ENCODE measurements at places on chromosomes 5 and 9.

DNA sequence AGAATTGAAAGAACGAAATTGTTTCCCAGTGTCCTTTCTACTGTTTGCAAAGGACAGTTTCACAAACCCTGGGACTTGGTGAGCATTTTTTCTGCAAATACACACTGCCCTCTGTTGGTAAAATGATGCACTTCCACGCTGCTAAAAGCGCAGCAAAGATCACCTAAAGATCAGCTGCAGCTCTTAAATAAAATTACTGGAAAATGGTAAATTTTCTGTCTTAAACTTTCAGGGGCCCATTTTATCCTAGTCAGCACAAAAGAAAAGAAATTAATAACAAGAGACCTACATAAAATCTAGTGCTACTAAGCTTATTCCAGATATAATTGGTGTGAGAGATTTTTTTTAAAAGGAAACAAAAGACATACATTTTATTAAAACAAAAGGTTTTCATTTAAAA, 566.0 kb downstream of the CAAP1 start:
- DNase-seq: no peak

- DNase-seq: no peak
These were observed 7.2 kb downstream of the PCDHGC5 start for GRCh38 chr5:141496038-141496437.

DNA sequence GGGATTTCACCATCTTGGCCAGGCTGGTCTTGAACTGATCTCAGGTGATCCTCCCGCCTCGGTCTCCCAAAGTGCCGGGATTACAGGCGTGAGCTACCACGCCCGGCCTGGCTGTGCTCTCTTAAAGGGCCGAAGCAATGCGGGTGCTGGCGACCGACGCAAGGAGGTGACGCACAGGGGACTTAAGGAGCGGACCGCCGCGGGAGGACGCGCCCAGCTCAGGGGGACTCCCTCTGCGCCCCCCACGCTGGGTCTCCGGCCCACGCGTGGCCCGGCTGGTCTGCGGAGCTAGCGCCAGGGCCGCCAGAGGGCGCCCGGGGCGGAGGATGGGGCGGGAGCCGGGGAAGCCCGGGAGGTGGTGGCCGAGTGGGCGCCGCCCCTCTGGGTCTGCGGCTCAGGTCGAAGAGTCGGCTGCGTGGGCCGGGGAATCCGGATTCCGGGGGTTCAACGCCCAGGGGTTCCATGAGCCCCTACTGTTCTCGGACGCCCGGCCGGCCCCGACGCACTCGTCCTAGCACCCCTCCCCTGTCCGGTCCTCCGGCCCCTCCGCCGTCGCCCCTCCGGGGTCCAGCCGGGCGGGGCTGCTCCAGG, 502 bp upstream of the CERCAM start:
- peak; percentile 45 for DNase-seq

DNA sequence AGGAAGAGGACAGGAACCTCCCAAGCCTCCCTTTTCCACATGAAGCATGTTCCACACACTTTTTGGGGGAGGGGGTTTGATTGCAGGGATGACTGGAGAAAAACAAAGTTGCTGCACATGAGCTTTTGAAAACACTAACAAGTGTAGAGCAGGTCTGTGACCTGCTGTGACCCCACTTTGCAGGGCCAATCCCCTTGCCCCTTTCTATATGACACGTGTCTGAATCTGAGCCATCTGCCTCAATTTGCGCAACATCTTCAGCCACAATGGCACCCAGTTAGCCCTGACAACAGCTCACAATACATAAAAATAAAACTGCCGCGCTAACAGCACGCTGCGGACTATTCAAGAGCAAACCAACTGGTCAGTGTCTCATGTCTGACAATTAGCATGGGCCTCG, 227.8 kb upstream of the TBCA start:
- no peak for DNase-seq

- no peak for DNase-seq
These were observed 85.2 kb downstream of the BASP1 start for GRCh38 chr5:17302604-17303003.

DNA sequence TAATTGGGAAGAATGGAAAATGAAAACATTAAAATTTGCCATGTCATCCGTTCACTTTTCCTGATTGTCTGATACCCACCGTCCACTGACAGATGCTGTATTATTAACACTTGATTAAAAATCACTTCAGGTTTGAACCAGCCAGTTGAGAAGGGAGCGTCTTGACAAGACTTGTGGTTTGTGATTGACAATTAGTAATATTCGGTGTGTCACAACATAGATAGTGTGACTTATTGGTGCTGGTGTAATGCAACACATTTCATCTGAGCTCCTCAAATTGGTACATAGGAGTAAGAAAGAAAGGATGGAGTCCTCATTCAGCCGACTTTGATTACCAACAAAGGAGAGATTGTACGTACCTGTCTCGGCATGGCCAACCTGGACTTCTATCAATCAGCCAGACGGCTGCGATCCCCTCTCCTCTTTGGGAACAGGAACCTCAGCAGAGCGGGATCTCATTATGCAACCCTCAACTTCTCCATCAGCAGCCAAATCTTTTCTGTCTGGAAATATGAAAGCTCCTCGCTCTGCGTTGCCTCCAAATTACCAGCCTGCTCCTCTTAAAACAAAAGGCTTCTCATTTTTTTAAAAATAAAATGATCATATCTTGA, 211.7 kb upstream of the MVB12B start:
- no peak for DNase-seq

GRCh38 chr9:127955294-127956015, 17.8 kb upstream of the DPM2 start:
- peak; percentile 77 for DNase-seq

DNA sequence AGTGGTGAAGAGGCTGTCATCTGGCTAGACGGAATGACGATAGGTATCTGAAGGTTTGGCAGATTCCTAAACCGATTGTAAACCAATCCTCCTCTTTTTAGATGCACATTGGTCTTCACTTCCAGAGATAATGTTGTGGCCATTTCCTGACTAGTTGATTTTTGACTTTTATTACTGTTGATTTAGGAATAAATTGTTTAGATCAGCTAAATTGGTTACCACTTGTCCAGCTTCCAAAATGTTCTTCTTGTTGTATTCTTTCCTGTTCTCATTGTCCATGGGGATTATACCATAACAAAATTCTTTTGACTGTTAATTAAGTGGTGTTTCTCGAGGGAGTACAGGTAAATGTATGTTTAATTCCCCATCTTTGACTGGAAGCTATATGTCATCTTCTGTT, 119.7 kb downstream of the MACROH2A1 start:
- DNase-seq: no peak

DNA sequence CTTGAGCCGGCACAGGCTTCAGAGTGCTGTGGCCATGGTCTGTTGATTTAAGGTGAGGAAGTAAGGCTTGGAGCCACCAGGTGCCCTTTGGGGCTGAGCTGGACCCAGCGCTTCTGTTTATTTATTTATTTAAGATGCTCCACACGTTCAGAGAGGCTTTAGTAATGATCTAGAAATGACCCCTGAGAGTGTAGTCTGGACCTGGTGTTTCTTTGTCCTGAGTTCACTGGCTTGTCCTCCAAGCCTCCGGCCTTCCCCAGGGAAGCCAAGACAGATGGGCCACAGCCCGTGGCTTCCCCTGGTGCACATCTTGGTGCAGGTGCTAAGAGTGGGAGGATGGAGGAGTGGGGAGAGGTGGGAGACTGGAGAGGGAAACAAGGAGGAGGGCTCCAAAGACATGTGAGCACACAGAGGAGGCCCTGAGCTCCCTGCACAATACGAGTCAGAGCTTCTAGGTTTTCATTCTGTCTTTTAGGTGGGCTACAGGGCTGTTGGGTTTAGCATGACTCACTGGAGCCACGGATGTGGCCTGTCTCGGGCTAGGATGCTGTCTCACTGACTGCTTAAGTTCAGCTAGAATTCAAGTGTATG, 56.9 kb downstream of the AHRR start:
- DNase-seq: no peak

DNA sequence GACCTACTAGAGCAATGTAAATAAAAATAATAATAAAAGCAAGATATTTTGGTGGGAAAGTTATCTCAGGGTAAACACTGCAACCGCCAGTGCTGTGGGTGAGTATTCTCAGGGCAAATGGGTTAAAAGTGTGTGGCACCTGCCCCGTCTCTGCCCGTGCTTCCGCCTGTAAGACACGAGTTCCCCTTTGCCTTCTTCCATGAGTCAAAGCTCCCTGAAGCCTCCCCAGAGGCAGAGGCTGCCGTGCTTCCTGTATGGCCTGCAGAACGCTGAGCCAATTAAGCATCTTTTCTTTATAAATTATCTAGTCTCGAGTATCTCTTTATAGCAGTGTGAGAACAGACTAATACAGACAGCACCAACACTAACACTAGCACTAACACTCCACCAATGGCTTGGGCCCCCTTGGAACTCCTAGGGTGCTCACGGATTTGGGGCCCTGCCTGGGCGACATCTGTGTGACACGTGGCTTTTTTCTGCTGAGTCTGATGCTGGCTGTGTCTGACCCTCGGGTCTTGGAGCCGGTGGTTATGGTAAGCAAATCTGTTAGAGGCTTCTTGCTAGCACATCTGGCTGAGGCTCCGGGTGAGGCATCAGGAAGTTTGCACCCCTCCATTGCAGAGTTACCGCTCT, 10.6 kb downstream of the PLEKHG4B start:
- no peak for DNase-seq

GRCh38 chr9:36008774-36009300, 27.9 kb upstream of the RECK start:
- DNase-seq: peak; percentile 20

GRCh38 chr5:69451941-69452647, 37.2 kb downstream of the MARVELD2 start:
- DNase-seq: no peak

DNA sequence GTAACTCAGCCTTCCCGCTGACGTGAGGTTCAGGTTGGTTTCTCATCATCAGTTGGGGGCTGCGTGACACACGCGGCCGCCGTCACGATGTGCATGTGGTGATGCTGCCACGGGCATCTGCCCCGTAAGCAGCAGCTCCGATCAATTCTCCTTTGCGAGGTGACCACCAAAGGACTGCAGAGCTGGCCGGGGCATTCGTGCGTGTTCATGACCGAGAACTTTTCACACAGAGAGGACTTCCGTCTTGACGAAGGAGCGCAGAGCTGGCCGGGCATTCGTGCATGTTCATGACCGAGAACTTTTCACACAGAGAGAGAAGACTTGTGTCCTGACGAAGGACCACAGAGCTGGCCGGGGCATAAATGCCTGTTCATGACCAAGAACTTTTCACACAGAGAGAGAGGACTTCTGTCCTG, 3.8 kb upstream of the LCN1 start:
- no peak for DNase-seq

DNA sequence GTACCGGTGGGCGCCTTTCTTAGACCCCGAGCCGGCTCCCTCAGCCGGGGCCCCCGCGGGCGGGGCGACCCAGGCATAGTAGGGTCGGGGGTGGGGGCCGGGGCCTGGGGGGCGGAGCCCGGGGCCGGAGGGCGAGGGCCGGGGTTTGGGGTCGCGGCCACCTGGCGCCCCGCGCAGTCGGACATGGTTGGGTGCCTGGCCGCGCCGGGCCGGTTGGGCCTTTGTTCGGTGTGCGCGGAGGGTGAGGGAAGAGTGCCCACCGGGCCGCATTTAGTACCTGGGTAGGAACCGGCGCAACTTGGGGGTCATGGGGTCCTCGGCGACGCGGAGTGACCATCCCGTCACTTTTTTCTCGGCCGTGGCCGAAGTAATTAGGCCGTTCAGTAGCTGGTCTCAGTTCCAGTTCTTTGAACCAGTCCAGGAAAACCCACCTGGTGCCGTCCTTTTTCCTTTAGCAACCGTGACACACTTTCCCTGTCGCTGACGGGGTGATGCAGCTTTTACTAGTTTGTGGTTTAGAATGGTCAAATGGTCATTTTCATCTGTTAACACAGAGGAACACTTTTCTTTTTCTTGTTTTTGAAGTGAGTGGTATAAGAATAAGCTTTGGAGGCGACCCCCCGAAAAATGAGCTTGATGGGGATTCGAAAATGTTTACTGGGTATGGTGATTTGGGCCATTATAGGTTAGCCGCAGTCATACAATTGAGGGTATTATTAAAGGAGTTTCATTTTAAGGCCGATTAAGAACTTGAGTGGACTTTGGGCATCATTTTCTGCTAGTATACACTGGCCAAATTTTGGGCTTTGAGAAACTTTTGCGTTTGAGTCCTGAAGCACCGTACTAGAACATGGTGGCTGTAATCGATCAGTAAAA, 589 bp downstream of the CKS2 start:
- no peak for DNase-seq

DNA sequence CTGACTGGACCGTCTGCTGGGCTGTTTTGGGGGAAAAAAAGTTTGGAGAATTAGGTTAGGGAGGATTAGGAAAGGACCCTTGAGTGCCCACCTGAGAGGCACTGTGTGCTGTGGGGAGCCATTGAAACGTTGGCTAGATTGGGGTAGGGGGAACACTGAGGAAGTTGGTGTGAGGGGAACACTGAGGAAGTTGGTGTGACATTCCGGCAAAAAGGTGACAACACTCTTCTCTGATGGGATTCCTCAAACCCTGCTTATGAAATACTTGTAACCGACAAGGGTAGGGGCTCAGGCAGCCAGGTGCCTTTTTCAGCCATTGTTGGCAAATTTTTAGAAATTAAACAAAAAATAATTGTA, 1.0 kb downstream of the CYSTM1 start:
- DNase-seq: no peak

GRCh38 chr5:137497396-137498290, 1.5 kb downstream of the SPOCK1 start:
- DNase-seq: no peak

All from T-helper 22 cell (primary cell).